ENCODE measurements at places on chromosomes 3 and 15.

DNA sequence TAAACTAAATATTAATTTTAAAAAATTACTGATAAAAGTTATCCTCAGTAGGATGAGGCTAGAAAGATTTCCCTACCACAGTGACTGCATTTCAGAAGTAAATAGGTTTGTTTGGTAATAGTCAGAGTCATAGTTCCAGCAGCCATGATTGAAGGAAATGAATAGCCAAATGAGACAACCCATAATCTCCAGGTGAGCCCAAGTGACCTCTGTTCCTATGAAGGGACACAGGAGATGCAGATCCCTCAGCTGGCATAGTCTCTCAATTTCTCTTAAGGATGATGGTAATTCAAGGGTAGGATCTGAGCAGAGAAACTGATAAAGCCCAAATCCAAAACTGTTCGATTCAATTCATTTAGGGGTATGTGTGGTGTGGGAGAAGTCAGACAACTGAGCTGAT lies 461.8 kb downstream of the RAP2B start:
- ATAC-seq, result no peak

GRCh38 chr3:187718802-187719201 lies 16.4 kb upstream of the RTP2 start:
- ATAC-seq, result no peak

DNA sequence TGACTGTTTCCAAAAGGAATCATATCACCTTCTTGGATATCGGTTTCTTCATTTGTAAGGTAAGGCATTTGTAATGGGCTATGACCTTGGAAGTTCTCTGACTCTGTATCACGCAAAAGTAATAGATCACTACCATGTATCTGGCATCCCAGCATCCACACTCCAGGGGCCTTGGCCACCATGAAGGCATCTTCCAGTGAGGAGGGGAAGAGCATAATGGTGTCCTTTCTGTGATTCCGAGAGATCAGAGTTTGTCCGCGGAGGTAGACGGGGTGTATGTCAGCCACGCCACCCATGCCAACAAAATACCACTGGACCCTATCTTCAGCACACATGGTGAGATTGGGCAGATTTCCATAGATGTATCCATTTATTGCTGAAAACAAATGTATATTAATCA lies 48.1 kb upstream of the CP start:
- ATAC-seq, result no peak

GRCh38 chr3:35814531-35814930 lies 175.2 kb downstream of the ARPP21 start:
- no peak for ATAC-seq

DNA sequence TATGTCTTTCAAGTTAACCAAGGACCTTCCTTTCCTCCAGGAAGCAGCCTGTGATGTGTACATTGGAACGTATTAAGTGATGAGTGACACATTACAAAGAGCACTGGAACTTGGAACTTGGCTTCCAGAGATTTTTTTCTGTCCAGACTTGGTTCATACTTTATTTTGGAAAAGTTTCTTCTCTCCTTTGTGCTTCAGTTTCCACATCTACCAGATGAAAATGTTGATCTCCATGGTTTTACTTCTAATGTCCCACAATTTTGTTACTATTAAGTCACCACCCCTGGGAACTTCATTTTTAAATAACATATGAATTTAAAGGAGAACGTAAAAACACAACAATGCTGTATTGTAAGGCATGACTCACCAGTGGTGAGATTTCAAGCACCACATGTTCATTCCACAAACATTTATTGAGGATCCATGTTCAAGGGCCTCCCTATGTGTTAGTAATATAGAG lies 290.7 kb upstream of the LMCD1 start:
- no peak for ATAC-seq

DNA sequence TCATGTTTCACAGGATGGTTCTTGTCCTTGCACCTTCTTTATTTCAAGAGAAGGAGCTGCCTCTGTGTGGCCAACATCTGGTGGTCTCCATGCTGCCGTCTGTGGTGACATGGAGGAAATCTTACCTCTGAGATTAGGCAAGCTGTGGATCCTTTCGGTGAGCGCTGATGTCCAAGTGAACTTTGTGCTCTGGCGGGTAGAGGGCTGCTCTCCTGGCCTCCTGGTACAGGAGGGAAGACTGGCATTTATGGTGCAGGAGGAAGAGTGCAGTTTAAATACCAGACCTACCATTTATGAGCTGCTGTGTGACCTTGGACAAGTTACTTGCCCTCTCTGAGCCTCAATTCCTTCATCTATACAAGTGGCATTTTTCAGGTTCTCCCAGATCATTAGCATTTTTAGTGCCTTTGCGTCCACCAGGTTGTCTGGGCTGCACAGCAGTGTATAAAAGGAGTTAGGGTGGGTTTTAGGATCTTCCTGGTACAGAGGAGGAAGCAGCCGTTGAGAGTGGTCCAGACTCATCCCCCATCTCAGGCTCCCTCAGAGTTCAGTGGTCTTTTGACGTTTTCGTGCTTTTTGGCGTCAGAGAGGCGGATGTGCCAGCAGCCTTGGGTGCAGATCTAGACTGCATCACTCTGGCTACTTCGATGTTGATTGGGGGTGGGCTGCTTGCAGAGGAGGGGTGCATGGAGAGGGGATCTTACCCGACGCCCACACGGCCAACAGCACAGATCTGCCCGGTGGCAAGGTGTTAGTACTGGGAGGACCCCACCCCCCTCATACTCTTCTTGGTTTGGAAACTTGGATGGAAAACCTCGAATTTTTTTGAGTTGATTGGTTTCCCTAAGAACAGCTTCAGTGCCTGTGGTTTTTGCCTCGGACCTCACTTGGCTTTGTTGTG lies 162.2 kb downstream of the ITPR1 start:
- peak; percentile 16 for ATAC-seq

DNA sequence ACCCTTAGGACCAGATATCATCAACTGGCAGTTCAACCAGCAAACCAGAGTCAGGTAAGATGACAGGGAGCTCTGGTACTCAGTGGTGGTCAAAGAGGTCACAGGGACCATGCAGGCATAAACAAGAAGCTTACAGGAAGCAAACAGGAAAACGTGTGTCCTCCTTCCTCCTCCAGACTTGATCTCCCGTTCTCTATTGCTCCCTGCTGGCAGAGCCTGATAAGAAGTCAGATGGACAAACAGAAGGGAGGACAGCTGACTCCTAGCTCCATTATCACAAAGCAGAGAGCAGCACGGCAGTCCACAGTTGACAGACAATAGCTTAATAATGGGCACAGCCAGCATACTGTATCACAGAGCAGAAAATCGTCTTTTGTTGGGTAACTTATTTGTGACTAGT lies 156.5 kb upstream of the SLC2A2 start:
- ATAC-seq, result no peak

- ATAC-seq, result no peak
Measured at GRCh38 chr15:89441295-89441812, 55.0 kb downstream of the RHCG start.

GRCh38 chr3:129676985-129677384 lies 70.5 kb upstream of the PLXND1 start:
- no peak for ATAC-seq

- peak; percentile 59 for ATAC-seq
Measured at GRCh38 chr15:22887157-22887951, 48.9 kb downstream of the NIPA2 start.

DNA sequence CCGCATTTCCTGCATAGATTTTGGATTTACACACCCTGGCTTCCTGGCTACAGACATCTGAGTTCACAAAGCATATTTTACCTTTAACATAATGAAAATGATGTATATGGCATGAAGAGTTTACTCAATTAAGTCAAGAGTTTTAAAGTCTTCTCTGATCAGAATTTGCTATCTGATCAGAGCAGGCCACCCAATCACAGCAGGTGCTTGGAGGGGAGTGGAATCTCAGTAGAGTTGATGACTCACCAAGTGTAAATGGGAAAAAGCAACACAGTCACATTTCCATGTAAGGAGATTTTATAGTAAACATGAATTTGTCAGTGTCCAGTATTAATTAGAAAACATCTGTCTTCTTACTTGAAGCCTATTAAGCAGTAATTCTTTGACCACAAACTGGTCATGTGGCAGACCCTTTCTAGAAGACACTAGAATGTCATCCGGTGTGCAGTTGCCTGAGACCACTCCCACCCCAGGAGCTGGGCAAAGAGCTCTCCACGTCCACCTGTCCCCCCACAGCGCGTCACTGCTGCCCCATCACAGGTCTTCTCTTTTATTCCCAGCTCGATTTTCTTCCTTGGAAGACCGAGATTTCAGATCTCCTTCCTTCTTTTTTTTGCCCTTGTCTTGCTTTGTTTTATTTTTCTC lies 10.8 kb downstream of the MESD start:
- ATAC-seq, result peak; percentile 69

DNA sequence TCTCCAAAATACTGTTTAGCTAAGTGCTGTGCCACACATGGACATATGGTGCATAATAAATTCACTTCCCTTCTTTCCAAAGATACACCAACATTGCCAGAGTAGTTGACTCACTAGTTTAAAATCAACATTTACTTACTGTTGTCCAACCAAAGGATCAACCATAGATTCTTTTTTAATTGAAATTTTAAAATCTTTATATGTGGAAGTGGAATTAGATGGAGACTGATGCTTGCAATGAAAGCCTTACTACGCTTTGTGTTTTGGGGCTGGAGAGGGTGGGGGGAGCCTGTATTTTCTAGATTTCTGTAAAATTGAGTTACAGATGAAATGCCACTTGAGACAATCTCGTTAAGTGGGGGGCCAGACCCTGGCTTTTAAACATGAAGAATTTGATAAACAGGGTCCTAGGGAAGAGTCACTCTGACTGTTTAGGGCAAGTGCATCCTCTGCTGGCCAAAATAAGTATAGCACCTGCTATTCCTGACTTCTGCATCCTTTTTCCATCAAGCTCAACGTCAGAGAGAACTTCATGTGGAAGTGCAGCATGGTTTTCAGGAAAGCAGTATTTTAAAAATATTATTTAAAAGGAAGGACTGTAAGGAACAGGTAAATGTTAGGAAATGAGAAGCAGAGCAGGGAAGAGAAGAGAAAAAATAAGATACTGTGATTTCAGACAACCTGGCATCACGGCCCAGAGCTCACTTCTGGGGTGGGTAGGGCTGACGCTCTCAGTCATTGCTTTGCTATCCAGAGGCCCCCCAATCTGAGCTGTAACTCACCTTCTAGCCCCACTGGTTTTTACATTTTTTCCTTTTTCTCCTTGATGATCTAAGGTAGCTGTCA lies 76.7 kb downstream of the BOC start:
- peak; percentile 69 for ATAC-seq

DNA sequence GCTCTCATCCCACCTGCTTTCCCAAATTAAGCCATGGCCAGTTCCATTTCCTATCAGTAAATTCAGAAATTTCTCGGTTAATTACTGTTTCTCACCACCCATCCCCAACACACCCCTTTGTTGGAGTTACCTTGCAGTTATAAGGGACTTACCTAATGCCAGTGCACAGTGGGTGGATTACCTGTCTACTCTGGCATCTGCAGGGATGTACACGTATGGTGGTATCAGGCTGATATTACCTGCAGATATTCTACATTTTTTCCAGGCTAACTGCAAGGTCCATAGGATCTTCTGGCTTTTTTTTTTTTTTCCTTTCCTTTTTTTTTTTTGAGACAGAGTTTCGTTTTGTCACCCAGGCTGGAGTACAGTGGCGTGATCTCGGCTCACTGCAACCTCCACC lies 7.9 kb upstream of the MRAS start:
- no peak for ATAC-seq

- ATAC-seq, result no peak
Measured at GRCh38 chr3:55157731-55158130, 229.9 kb upstream of the LRTM1 start.

DNA sequence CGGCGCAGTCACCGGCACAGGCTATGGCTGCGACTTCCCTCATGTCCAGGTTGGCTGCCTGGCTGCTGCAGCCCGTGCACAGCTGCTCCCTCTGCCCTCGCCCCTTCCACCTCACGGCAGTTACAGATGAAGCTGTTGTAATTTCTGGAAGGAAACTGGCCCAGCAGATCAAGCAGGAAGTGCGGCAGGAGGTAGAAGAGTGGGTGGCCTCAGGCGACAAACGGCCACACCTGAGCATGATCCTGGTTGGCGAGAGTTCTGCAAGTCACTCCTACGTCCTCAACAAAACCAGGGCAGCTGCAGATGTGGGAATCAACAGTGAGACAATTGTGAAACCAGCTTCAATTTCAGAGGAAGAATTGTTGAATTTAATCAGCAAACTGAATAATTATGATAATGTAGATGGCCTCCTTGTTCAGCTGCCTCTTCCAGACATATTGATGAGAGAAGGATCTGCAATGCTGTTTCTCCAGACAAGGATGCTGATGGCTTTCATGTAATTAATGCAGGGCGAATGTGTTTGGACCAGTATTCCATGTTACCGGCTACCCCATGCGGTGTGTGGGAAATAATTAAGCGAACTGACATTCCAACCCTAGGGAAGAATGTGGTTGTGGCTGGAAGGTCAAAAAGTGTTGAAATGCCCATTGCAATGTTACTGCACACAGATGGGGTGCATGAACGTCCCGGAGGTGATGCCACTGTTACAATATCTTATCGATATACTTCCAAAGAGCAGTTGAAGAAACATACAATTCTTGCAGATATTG lies 13.2 kb upstream of the GNB4 start:
- ATAC-seq, result no peak

- no peak for ATAC-seq
Measured at GRCh38 chr3:172089250-172089649, 49.9 kb downstream of the FNDC3B start.

- no peak for ATAC-seq
Measured at GRCh38 chr3:50591196-50591741, 20.3 kb downstream of the CISH start.

GRCh38 chr15:50164458-50164857 lies 17.5 kb upstream of the SLC27A2 start:
- no peak for ATAC-seq

GRCh38 chr3:171480526-171480925 lies 20.3 kb upstream of the TNIK start:
- no peak for ATAC-seq

DNA sequence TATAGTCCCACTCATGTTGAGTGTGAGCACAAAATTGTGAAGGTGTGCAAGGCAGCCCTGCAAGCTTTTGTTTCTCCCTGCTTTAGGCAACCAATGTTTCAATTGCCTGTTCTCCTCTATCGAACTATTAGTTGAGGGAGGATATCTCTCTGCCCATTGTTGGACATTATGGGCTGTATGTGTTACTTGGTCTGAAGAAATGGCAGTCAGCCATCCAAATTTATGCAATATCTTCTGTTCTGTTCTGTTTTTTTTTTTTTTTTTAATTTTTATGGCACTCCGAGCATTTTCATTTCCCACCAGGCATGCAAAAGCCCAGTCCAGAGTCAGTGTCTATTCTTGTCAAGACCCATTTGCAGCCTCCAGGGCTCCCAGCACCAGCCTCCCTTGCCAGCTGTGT lies 44.0 kb downstream of the ANAPC13 start:
- no peak for ATAC-seq

GRCh38 chr3:64067506-64068346 lies 44.4 kb upstream of the PSMD6 start:
- no peak for ATAC-seq

- peak; percentile 22 for ATAC-seq
Measured at GRCh38 chr3:128824132-128824850, 55.1 kb upstream of the ACAD9 start.

- no peak for ATAC-seq
Measured at GRCh38 chr3:140529558-140529957, 148.3 kb upstream of the TRIM42 start.

Data from SK-N-SH treated with all-trans-retinoic acid at 6 μM for 48 hours (cell line).